Fibroblast of skin of left biceps (primary cell): ENCODE measurements at places on chromosomes 16 and 17.

- DNase-seq, result no peak
These were observed 1.6 kb upstream of the IRF8 start for GRCh38 chr16:85897382-85897781.

GRCh38 chr16:28981517-28981916 lies 3.3 kb upstream of the LAT start:
- DNase-seq, result no peak

GRCh38 chr17:41324180-41325075 lies 8.9 kb upstream of the KRTAP17-1 start:
- no peak for DNase-seq

GRCh38 chr16:11738742-11739544 lies 3.7 kb downstream of the TXNDC11 start:
- no peak for DNase-seq

GRCh38 chr16:81492311-81492761 lies 47.7 kb downstream of the CMIP start:
- DNase-seq, result no peak

DNA sequence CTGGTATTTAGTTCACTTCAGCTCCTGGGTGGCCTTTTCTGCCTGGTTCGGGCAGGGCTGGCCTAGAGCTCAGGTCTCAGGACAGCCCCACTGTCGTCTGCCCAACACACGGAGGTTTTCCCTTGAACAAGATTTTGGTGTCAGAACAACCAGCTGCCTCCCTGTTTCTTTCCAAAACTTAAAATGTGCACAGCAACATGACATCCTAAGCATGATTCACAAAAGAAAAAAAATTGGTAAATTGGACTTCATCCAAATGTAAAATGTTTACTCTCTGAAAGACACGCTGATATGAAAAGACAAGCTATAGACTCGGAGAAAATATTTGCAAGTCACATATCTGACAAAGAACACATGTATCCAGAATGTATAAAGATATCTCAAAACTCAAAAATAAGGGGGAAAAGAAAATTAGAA lies 197.8 kb upstream of the CHMP6 start:
- DNase-seq, result peak; percentile 31

DNA sequence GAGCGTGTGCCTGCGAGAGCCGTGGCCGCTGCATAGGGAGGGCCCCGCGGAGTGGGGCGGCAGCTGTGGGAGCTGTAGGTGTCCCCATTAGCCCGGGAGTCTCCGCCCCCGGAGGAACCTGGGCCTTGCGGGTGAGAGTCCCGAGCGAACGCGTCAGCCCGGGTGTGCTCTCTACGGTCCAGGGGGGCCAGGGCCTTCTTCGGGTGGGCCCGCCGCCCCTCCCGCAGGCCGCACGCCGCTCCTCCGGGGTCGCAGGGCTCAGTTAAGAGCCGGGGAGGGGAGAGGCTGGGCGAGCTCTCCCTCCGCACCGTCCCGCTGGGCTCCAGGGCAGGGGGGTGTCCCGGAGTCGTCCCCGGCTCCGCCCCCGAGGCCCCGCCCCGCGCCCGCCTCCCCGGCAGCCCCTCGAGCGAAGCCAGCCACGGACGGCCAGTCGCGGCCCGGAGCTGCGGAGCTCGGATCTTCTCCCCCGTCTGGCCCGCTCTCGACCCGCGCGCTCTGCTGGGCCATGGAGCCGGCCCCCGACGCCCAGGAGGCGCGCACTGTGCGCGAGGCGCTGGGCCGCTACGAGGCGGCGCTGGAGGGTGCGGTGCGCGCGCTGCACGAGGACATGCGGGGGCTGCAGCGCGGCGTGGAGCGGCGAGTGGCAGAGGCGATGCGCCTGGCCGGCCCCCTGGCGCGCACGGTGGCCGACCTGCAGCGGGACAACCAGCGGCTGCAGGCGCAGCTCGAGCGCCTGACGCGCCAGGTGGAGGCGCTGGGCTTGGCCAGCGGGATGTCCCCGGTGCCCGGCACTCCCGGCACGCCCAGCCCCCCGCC lies at the start of gene SMTNL2:
SMTNL2 (plus strand) TSS at position 429 of the 816 bp plus-strand sequence; CDS start at position 506, 77 bp downstream.
- DNase-seq, result no peak

DNA sequence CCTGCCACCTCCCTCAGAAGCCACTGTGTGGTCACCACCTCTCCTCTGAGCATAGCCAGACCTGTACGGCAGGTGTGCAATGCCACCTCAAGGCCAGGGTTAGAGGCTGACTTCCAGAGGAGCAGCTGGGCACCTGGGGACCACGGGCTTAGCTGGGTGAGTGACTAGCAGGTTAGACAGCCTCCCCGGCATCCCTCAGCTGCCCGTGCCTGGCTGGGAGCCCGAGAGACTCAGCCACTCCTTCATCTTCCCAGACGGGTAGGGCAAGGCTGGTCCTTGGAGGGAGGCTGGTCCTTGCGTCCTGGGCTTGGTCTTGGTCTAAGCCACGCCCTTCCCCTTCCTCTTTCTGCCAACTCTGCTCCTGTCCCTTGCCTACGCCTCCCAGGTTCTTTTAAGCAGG lies 7.8 kb downstream of the CRHR1 start:
- DNase-seq, result no peak

DNA sequence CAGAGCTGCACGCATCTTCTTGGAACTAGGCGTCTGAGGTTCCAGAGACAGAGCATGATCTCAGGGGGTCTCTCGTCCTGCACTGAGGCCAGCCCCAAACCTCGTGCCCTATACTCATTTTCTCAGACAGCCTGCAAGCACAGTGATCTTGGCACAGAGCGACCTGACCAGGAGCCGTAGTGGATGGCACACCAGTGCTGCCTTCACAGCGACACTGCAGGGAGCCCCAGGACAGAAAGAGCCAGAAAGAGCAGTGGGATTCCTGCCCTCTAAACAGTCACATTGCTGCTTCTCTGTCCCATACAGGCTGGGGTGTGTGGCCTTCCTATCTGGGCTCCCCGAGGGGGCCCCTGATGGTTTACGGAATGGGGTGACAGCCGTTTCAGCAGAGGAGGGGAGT lies 131.0 kb downstream of the RBFOX3 start:
- no peak for DNase-seq

- DNase-seq, result no peak
These were observed 54.3 kb downstream of the MYH13 start for GRCh38 chr17:10318535-10318934.

- DNase-seq, result no peak
These were observed 1846.1 kb downstream of the TP53TG3F start for GRCh38 chr16:35305476-35305875.

GRCh38 chr17:29753845-29754439 lies 131.2 kb upstream of the CORO6 start:
- no peak for DNase-seq

- DNase-seq, result no peak
These were observed 18.4 kb downstream of the GOSR1 start for GRCh38 chr17:30495586-30495985.

DNA sequence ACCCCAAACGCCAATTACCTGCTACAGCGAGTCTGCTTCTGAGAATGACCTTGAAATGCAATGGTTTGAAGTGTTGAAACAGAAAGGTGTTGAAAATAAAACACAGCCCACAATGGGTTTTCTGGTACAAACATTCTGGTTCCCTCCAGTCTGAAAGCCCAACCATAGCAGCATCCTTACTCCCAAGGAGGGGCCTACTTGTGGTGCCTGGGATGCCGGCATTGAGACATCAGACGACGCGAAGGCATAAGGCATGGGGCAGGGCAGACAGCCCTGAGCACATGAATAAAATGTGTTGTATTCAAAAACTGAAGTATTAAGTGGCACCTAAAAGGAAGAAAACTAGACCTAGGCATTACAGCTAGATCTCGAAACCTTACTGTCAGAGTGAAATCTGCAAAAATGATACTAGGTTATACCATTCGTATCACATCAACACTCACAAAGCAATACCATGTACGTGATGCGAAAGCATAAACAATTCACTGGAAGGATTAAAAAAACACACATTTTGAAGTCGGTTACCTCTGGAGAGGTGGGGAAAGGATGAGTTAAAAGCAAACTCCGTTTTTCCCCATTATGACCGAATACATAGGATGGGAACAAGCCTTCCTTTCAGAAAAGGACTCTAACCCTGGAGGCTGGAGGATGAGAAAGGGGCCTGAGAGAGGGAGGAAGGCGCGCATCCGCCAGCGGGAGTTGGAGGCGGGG lies 702 bp downstream of the NUDT21 start:
- DNase-seq, result no peak

DNA sequence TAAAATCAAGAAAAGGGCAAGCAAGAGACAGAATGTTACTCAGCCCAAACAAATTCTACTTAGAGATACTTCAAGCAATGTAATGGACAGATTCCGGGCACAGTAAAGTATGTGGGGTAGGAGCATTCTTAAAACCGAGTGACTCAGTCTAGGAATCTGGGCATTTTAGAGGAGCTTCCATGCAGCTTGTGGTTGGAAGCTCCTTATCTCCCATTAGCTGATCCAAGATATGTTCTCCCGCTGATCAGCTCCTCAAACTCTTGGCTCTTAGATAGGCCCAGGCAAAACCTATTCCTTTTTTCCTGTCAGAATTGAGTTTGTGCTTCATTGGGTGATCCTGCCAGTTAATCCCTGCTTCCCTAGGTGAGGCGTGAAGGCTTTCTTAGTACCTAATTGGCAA lies 303.3 kb downstream of the CEP112 start:
- peak; percentile 44 for DNase-seq

GRCh38 chr17:56681561-56682266 lies 88.2 kb downstream of the NOG start:
- DNase-seq, result peak; percentile 65

GRCh38 chr16:84239141-84239769 lies 557 bp downstream of the KCNG4 start:
- DNase-seq, result no peak

GRCh38 chr16:19116711-19117449 lies 3.1 kb downstream of the ITPRIPL2 start:
- DNase-seq, result no peak

- DNase-seq, result no peak
These were observed 15.0 kb downstream of the MYH13 start for GRCh38 chr17:10357768-10358167.

DNA sequence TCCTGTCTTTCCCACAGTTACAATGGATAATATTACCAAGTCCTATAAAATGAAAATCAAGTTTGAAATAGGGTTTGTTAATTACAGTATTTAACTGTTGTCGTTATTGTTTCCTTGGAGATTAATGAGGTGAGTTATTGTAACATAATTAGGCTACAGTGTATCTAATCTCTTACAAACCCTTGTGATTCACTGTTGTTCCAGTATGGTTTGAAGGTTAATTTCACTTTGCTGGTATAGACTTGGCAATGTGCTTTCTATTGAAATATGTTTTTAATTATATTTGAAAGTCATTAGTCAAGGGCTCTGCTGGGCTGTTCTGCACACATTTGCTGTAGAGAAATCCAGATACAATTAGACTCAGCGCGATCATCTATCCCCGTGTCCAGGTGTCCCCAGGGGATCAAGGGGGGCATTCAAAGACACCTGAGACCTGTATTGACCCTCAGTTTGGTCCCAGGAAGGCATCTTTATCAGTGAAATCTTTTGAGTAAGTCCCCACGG lies 624.6 kb upstream of the EEF2KMT start:
- no peak for DNase-seq

GRCh38 chr16:88395669-88396584 lies 13.2 kb downstream of the ZNF469 start:
- no peak for DNase-seq

GRCh38 chr17:80312621-80313135 lies 52.0 kb downstream of the RNF213 start:
- no peak for DNase-seq

DNA sequence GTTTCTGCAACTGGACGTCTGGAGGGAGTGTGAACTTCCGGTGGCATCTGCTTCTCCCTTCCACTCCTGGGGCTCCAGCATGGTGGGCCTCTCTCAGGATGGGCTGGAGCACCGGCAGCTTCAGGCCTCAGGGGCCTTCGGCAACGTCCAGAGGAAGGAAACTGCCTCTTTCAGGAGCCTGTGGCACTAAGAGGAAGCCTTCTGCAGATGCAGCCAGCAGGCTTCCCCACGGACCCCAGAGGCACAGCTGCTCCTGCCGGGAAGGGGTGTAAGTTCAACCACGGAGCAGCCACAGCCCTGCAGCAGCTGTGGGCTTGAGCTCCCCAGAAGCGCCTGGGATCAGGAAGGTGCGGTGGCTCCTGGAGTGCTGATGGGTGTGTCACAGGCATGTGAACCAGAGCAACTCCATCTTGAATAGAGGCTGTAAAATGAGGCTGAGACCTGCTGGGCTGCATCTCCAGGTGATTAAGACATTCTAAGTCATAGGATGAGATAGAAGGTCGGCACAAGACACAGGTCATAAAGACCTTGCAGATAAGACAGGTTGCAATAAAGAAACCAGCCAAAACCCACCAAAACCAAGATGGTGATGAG lies 50.8 kb upstream of the KLHDC4 start:
- DNase-seq, result no peak

DNA sequence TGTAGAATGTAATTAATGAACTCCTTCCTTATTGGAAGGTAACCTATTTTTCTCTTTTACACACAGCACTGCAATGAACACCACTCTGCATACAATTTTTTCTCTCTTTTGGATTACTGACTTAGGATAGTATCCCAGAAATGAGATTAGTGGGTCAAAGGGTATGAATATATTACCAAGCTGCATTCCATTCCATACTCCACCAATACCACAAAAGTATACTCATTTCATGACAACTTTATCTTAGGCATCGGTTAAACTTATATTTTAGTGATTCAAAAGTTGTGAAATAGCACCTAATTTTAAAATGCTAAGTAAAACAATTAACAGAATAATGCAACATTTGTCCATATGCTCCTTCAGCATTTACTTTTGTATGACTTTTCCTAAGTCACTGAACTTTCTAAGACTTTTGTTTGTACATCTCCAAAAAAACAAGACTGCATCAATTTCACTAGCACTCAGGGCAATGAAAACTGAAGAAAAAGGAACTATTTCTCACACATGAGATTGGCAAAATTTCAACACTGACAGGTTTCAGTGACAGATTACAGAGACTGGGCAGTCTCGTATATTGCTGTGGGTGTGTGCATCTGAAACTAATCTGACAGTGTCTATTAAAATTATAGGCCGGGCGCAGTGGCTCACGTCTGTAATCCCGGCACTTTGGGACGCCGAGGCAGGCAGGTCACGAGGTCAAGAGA lies 32.1 kb downstream of the HELZ start:
- peak; percentile 82 for DNase-seq

- DNase-seq, result no peak
These were observed 35.4 kb downstream of the SYCE1L start for GRCh38 chr16:77234611-77235010.

DNA sequence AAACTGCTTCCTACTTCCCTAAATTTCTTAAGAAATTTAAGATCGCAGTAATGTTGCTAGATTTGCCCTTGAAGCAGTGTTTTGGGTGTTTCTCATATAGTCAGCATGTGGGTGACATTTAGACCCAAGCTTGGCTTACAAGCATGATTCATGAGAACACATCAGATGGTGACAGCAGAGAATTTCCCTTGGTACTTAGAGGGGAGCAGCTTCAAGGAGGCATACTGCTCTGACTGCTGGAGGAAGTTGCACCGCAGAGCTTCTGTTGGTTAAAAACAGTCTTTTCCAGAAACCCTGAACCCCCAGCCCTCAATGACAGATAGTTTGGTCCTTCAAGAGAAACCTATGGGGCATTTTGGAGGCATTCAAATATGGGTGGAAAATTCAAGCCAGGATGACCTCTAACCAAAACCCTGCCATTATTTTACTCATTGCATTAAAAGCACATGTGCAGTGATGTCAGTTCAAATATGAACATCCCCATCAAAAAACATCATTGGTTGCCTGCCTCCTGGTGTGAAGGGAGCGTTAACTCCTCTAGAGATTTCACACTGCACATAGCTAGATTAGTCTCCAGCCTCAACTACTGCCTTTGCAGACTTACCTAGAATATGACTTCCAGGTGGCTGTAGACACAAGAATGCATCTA lies 201.5 kb upstream of the CACNG5 start:
- no peak for DNase-seq
